Activated CD8-positive, alpha-beta memory T cell treated with anti-CD3 and anti-CD28 coated beads for 1 hour (primary cell): ENCODE measurements at places on chromosomes 5 and 9.

- DNase-seq = no peak
Measured at GRCh38 chr9:82549174-82549821, 513.6 kb downstream of the RASEF start.

- DNase-seq = no peak
Measured at GRCh38 chr5:141483902-141484301, 928 bp upstream of the PCDHGC4 start.

GRCh38 chr5:173785866-173786265 is 102.3 kb upstream of the CPEB4 start:
- no peak for DNase-seq

DNA sequence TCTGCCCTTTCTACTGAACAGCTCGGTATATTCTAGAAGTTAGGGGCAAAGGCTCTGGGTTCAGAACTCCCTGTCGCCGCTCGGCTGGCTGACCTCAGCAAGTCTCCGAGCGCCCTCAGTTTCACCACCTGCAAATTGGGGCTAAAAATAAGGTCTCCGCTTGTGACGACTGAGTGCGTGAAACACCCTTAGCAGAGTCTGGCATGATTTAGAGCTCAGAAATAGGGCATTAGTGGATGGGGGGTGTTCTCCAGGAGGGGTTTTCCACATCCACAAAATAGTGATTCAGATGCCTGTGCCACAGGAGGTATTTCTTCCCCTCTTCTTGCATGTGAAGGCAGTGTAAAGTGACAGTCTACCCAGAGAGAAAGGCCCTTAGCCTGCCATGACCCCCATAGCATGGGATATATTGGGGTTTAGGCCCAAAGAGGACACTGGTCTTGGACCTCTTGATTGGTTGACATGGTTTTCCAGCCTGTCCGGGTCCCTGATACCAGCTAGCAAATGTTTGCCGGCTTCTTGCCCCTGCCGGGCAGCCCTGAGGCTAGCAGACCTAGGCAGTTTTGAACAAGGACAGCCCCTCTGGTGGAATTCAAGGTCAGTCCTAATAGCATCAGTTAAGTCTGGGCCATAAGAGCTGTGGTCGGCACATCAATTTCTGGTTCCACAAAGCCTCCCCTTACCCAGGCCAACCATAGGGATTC is 1.4 kb downstream of the ERGIC1 start:
- DNase-seq = no peak

- no peak for DNase-seq
Measured at GRCh38 chr9:111399772-111400563, 69.9 kb upstream of the OR2K2 start.

DNA sequence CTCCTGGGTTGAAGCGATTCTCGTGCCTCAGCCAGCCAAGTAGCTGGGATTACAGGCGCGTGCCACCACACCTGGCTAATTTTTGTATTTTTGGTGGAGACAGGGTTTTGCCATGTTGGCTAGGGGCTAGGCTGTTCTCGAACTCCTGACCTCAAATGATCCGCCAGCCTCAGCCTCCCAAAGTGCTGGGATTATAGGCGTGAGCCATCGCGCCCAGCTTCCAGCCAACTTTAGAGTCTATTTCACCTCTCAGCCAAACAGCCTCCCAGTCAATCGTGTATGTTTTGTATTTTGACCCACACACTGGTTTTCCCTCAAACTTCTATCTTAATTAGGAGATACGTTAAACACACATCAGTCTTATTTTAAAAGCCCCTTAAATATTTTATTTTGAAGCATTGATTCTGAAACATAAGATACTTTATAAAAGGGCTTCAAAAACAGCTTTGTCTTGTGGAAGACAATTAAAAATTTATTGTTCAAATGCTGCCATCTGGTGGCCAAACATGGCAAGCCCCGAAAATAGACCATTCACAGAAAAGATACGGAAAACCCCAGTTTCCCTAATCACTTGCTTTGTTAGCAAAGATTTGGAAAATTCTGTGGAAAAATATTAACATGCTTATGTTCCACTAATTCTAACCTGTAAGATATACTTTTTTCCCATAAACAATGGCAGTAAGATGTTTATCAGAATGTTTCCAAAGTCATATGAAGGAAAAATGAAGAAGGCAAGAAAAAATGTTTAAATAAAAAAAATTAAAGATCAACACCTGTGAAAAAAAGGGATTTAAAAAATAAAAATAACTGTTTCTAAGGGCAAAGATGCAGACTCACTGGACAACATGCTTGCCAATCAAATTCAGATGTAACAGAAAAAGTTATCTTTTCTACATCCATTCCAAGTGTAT is 33.1 kb downstream of the APTX start:
- DNase-seq = peak; percentile 30

DNA sequence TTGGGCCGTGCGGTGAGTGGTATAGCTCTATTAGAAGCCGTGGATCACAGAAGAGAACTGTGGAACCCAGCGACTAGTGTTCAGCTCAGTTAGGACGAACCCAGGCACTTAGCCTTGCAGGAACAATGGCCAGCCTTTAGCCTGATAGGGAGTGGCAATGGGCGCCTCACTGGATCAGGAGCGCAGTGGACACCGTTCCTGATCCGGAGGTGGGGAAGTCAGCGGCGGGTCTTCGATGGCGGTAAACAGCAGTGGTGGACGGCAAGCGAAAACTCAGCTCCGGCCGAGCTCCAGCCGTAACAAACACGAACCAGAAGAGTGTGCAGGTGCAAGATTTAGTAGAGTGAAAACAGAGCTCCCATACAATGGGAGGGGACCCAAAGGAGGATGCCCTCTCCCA is 340.0 kb downstream of the TLE4 start:
- DNase-seq = no peak

DNA sequence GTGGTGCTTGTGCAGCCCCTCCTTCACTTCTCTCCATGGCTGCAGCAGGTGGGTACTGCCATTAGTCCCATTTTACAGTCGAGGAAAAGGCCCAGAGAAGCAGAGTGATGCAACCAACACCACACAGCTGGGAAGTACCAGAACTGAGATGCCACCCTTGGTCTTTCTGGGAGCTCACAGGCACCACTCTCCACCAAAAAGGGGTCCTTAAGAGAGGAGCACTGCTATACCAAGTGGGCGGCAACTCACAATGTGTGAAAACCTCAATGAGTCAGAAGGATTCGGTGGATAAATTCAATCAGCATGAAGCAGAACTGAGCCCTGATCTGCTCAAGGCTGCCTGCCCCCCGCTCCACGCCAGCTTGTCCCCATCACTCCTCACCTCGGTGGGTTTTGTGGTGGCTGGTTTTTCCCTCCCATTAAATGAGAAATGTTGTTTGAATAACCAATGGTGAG is 213.7 kb downstream of the FSTL4 start:
- DNase-seq = no peak

DNA sequence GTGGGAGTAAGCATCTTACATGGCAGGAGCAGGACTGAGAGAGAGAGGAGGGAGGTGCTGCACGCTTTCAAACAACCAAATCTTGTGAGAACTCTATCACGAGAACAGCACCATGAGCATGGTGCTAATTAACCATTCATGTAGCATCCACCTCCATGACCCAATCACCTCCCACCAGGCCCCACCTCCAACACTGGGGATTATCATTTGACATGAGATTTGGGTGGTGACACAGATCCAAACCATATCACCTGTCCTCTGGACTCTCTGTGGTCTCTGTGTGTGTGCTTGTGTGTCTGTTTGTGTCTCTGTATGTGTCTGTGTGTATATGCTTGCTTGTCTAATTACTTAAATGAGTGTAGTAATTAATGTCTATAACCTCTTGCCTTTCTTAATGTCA is 31.1 kb downstream of the SEC61B start:
- no peak for DNase-seq

- DNase-seq = no peak
Measured at GRCh38 chr5:74589204-74590056, 51.1 kb downstream of the ENC1 start.

- DNase-seq = no peak
Measured at GRCh38 chr9:117098331-117098730, 316.5 kb downstream of the ASTN2 start.

GRCh38 chr9:128621730-128622455 is 34.8 kb downstream of the DYNC2I2 start:
- no peak for DNase-seq
